Activated gamma-delta T cell treated with Interleukin-2 at 50 U/mL for 16 hours (primary cell): ENCODE measurements at places on chromosomes 12 and 14.
A peak's percentile ranks its signal among the peaks of the same experiment; 100 is the strongest.

- DNase-seq: no peak
These were observed 245.0 kb downstream of the NUBPL start for GRCh38 chr14:31806249-31806648.

DNA sequence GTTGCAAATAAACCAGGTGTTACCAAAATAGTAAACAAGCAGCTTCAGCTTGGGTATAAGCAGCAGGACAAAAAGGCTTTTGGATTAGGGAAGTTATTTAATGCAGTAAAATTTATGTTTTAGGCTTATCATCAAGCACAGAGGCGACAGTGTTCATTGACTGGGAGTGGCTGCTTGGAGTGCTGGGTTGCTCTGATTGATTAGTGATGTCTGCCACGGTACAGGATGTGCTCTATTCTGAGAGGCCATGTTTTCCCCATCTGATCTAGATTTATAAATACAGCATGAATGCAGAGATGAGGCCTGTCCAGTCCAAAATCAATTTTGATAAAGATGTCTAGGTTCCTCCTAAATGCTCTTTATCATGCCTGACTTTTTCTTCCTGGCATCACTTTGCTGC is 83.5 kb downstream of the MAP1LC3B2 start:
- DNase-seq: no peak

DNA sequence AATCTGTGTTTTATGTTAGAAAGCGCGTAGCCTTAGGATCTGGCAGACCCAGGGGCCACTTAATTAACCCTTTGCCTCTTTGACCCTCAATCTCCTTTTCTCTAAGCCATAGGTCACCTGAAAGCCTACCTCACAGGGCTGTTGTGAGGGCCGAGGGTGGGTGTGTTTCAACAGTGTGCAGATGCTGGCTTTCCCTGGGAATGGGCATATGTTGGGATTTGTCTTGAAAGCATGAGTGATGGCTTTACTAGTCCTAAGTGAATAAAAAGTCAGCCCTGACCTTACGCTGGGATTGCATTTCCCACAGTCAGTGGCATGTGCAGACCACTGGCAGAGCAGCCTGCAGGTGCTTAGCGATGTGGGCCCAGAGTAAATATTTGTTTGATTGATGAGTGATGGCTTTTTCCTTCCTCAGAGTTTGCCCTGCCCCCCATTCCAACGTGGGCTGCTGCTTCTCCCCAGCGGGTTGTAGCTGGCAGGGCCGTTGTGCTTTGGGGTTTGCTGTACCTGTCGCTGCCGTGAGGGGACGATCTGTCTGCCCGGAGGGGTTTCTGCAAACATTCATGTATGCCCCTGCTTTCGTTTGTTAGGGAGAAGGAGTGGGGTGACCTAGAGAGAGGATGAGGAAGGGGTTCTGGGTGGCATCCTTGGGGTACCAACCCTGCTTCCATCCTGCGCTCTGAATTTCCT is 31.5 kb downstream of the MEG3 start:
- no peak for DNase-seq

DNA sequence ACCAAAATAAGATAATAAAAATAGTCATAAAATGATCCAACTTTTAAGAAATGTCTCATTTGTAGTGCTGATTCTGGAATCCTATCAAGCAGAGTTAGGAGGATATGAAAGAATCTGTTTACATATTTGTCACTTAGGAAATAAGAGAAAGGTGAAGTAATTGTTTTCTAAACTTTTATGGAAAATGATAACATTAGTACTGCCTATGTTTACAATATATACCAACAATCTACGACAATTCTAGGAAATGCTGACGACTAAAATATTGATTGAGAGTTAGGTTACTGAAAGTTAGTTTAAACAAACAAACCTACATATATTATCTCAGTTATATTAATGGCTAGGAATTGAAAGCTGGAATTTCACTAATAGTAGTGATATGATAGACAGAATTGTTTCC is 18.0 kb downstream of the TSPAN19 start:
- DNase-seq: no peak

- DNase-seq: no peak
These were observed 483.7 kb downstream of the FLRT2 start for GRCh38 chr14:86013641-86014040.

DNA sequence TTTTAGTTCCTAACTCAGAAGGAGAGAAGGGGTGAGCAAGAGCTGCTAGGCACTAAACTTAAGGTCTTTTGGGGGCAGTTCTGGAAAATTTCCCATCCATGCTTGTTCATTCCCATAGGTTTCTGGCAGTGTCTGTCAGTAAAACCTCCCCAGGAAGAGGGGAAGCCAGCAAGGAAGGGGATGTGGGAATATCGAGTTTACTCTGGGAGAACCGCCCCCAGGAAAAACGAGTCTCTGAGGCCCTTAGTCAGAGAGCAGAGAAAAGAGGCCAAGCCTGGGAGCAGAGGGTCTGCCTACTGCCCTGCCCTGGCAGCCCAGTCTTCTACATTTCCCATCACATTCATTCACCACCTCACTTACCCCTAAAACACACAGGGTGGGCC is 55.9 kb downstream of the TMCC3 start:
- no peak for DNase-seq

DNA sequence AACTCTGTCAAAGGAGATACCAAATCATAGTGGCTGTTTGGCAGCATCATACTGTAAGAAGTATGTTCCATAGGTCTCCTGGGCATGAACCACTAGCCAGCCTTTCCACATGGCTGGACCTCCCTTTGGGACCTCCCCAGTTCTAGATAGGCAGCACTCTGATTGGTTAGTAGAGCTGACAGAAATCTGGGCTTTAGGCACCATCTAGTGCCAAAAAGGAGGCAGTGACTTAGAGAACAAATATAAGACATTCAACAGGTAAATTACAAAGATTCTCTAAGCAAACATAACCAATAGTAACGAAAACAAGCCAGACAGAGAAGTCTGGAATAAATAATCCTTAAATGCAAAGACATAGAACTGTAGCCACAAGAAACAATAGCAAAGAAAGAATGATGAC is 148.0 kb upstream of the PDE3A start:
- DNase-seq: no peak

- DNase-seq: no peak
These were observed 375.5 kb downstream of the RAD51B start for GRCh38 chr14:68195126-68195525.

DNA sequence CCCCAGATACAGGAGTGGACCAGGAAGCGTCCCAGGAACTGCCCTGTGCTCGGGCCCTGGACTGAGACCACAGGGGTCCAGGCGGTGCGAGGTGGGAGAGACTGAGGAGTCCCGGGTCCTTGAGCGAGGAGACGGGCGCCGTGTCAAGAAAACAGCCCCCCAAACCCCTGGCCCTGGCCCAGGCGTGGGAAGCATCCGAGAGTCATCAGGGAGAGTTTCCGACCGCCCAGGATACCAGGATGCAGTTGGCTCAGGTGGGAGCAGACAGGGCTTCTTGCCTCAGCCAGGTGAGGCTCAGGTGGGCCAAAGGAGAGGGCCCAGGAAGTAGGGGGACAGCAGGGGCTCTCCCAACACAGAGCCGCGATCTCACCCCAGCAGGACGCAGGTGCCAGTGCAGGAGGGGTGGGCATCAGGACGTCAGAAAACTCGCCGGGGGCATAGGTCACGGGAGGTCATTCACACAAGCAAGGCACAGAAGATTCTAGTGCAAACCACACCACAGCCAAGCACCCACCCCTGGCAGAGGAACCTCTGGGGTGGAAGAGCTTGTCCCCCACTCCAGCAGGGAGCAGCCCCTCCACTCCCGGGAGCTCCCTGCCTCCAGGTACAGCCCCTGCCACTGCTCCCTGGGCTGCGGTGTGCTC is 102.5 kb upstream of the EIF5 start:
- no peak for DNase-seq

DNA sequence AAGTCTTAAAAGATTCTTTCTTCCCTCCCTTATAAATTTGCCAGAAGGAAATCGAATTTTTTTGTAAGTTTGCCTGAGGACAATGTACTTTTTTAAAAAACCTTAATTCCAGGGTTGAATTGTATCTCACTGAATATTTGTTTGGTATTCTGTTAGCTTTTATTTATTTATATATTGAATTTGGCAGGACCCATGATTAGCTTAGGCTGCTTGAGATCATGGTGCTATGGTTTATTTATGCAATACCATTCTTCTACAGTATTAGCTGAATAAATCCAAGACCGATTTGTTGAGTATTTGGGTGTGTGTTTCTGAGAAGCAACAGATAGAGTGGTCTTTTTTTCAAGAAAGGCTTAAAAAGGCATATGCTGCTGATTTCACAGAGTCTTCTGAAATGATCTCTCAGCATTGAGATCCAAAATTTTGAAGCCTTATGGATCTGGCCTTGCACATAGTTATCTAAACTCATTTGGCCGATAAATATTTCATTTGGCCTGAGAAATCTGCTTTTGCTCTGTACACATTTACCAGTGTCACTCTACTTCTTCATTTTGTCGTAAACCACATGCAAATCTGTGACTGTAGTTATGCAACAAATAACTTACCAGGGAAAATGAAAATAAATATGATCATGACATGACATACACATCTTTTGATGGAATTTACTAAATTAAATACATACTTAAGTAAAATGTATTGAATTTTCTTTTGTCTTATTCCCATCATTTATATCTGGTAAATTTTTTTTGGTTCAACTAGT is 265.8 kb upstream of the FLRT2 start:
- no peak for DNase-seq

DNA sequence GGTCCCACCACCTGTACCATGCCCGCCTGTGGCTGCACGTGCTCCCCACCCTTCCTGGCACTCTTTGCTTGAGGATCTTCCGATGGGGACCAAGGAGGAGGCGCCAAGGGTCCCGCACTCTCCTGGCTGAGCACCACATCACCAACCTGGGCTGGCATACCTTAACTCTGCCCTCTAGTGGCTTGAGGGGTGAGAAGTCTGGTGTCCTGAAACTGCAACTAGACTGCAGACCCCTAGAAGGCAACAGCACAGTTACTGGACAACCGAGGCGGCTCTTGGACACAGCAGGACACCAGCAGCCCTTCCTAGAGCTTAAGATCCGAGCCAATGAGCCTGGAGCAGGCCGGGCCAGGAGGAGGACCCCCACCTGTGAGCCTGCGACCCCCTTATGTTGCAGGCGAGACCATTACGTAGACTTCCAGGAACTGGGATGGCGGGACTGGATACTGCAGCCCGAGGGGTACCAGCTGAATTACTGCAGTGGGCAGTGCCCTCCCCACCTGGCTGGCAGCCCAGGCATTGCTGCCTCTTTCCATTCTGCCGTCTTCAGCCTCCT is 1.1 kb downstream of the INHBE start:
- peak; percentile 42 for DNase-seq

DNA sequence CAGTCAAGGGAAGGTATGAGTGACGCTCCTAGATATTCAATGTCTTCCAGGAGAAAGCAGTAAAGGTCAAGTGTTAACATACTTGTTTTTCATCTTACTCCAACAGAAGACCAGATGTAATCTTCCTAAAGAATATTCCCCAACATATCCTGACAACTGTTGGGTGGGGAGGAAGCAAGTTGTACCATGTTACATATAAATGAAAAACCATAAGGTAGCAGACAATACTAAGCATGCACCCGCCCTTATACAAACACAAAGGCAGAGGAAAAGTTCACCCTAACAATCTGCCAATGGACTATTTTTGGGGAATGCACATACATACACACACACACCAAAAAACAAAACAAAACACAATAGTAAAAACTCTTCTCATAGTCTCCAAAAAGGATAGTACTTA is 90.2 kb upstream of the FERMT2 start:
- no peak for DNase-seq

DNA sequence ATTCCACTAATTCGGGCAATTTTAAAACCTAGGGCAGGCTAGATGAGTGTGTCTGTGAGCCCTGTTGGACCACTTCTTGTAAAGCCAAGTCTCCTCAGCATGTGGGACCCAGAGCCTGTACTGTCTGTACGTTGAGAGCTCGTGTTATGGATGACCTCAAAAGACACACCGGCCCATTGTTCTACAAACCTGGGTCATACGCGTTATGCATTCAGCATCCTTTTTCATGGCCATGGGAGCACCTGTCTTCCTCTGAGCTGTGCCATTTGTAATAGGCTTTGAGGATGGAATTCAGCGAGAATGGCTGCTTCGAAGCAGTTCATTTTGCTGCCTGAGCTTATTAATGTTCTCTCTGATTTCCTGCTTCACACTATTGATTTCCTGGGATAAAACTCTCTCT is 15.0 kb downstream of the WSCD2 start:
- no peak for DNase-seq
